Spleen (tissue), 13 donors: ENCODE measurements at places on chromosomes 11 and 22. TPM values are rescaled to one million over a fixed set of nuclear protein-coding genes. Genes with fewer than 3 reads are reported as not detected.

APLNR gene
- total RNA-seq: 266 TPM

EFEMP2 gene
- total RNA-seq: 46.9 TPM

SMIM35 gene
- total RNA-seq: 0.46 TPM

PCSK7 gene
- total RNA-seq: 152 TPM

PLAAT3 gene
- 33.5 TPM for total RNA-seq

CERK gene
- total RNA-seq: 31.3 TPM

CDPF1 gene
- 7.8 TPM for total RNA-seq

CACNA1I gene
- total RNA-seq: 0.72 TPM

MFRP gene
- 0.16 TPM for total RNA-seq

CCDC116 gene
- total RNA-seq: 0.34 TPM

SCGB1C1 gene
- not detected for total RNA-seq

CRYBB2 gene
- total RNA-seq: not detected

ANAPC15 gene
- total RNA-seq: 33.5 TPM

OTOG gene
- not detected for total RNA-seq

TENM4 gene
- total RNA-seq: 1.4 TPM

MMP8 gene
- total RNA-seq: 60.6 TPM

SLC25A45 gene
- 16.7 TPM for total RNA-seq

MCM5 gene
- 64.8 TPM for total RNA-seq

PDHX gene
- 30.7 TPM for total RNA-seq

CCDC15 gene
- 2.7 TPM for total RNA-seq

SEC14L6 gene
- total RNA-seq: not detected

TP53I11 gene
- total RNA-seq: 102 TPM

RASD2 gene
- total RNA-seq: 0.14 TPM
